ENCODE measurements at places on chromosomes 4 and X.

DNA sequence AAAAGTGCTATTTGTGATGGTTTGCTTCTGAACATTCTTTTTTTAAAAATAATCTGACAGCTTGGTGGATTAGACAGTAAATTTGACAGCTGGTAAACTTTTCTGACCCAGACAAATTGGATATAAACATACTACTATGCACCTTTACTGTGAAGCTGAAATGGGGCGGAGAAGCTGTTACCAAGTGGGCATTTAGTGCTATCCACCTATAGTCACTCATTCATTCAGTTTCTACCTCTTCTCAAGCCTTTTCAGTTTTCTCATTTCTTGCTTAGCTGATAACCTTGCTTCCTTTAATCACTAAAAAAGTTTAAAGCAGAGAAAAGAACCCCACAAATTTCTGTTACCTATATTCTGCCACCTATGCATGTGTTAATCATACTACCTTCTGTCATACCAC, 5.2 kb downstream of the RPS3A start:
- no peak for DNase-seq

DNA sequence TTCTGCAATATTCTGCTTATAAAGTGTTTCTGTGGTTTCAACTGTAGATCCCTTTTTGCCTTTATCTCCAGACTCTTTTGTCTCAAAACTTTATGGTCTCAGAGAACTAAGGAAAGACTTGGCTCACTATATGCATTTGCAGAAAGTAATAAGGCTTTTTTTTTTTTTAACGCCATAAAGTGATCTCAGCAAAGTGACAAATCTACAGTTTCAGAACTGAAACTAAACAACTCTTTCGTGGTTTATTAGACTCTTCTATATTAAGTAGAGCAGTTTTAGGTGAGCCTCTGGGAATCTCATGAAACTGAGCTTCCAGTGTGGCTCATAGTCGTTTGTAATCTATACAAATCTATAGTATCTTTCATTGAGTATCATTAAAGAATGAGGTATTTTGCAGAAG, 15.3 kb downstream of the ATP7A start:
- no peak for DNase-seq

DNA sequence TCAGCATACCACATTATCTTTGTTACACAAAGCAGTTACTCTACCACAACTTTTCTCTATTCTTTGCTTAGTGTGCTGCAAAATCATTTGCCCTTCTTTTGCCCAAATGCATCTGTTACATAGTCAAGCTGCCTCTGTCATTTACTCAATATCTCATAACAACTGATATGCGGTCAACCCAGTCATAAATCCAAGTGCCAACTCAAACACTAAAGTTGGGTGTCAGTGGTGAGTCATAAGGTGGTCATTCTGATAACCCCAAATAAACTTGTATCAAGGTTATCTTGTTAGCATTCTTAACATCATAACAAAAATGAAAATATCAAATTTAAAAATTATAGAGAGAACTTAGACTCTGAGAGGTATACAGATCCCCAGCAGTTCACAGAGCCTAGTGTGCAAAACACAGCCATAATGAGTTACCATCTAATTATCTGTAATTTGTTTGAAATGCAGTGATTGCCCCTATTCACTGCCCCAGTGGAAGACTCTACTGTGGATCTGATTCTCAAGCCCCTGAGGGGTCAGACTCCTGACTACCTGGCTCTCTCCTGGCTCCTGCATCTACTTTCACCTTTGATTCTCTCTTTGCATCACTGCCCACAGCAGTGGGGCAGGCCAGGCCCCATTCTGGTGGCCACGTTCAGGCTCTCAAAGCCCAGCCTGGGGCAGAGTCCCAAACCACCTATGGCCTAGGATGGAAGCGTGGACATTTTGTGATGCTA, 29.2 kb downstream of the TBC1D9 start:
- DNase-seq = no peak

- no peak for DNase-seq
These were observed 67.5 kb downstream of the MGST2 start for GRCh38 chr4:139732991-139733570.

- DNase-seq = no peak
These were observed 613.1 kb upstream of the HS3ST1 start for GRCh38 chr4:12041828-12042227.

GRCh38 chr4:244471-244870, 60.8 kb downstream of the ZNF732 start:
- peak; percentile 0 for DNase-seq

- DNase-seq = no peak
These were observed 201.6 kb downstream of the TEX13A start for GRCh38 chrX:105018865-105019264.

DNA sequence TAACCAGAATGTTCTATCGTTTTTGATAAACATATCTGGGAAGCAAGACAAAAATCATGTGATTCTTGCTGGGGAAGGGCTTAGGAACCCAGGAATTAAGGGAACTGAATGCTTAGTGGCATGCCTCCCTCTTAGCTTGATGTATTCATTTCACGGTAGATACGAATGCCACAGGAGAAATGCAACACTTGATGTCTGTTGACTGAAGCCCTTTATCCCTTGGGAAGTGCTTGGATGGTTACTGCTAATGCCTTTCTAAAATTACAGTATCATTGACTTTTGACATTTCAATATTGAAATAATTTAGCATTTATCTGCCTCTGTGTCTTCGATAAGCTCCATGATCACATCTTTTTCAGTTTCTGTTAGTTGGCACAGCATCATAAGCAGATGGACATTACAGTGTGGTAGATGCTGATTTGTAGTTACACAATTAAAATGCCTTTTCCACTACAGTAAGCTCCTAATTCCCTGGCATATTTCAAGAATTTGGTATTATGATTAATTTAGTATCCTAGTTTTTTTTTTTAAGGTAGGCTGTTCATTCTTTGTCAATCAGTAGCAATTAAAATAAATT, 226.7 kb downstream of the ARHGAP10 start:
- no peak for DNase-seq

DNA sequence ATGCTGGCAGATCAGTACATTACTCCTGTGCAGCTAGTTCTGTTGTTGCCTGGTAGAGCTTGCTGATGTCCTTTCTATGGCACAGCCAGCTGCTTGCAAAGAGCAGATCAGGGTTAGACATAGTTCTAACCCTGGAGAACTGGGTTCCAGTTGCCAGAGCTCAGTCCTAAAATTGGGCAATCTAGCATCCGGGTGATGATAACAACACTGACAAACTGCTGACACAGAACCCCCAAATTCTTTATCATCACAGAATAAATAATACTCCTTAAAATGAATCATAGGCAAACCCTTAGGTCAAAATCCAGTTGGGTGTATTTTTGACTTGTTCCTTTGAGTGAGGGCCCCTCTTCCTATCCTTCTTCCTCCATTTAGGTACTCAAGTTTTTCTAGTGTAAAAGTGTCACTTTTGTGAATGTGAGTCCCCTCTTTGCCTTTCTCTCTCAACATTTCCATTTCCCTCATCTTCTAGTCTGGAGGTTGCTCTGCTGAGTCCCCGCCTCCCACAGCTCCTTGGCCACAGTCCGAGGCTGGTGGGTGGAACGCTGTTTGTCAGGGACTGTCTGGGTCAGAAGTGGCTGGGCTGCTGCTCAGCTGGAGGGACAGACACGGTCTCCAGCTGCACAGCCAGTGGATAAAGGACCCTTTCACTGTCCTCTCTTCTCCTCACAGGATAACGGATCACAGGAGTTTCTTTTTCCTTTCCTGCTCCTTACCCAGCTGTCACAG, 93.6 kb upstream of the RASGEF1B start:
- DNase-seq = no peak

DNA sequence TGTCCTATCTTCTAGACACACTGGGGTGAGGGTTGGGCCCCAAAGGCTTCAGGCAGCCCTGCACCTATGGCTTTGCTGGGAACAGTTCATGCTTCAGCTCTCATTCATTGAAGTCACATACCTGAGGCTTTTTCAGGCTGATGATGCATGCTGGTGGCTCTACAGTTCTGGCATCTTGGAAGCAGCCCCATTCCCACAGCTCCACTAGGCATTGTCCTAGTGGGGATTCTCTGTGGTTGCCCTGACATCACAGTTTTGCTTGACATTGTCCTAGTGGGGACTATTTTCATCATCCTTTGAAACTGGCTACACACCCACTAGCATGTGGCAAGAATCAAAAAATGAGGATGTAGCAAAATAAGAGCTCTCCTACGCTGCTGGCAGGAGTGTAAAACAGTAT, 37.7 kb upstream of the C4orf17 start:
- DNase-seq = no peak
